ENCODE measurements at places on chromosomes 13 and 19. TPM values are rescaled to one million over a fixed set of nuclear protein-coding genes. Genes with fewer than 3 reads are reported as not detected.
A peak's percentile ranks its signal among the peaks of the same experiment; 100 is the strongest.

DNA sequence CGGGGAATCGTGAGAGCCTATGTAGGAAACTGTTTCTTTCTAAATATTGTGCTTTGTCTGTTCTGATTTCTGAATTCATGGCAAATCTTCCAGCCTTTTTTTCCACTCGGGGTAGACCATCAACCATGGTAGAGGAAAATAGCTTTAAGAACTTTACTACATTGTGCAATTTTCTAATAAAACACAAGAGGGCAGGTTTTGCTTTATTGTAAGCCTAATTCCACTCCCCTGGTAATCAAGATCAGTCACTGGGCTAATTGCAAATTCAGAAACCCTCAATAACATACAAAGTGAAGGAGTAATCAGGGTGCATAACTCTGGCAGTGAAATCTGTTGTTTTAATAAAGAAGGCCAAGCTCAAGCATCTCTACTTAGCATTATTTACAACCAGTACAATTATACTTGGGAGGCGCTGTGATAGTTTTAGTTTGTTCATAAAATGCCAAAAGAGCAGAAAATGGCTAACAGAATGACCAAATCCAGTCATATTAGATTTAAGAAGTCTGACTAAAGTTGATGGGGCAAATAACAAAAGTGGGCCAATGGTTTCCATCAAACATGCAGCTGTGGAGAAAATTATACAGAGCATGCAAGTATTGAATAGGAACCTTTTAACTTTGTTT, 43.8 kb downstream of the DCT start:
- H3K4me1 ChIP-seq = peaks cover 7% of the 10 kb centered on the region
- H3K27ac ChIP-seq = no peak overlapping the region
- H3K36me3 ChIP-seq = no peaks in the 10 kb centered on the region
- no peak overlapping the region for H3K4me3 ChIP-seq
- DNase-seq = peak; percentile 53

- no peaks in the 10 kb centered on the region for H3K4me1 ChIP-seq
- no peak overlapping the region for H3K27ac ChIP-seq
- no peaks in the 10 kb centered on the region for H3K27me3 ChIP-seq
- H3K36me3 ChIP-seq = peaks cover under 1% of the 10 kb centered on the region
- no peak overlapping the region for H3K4me3 ChIP-seq
Observed at GRCh38 chr19:32720216-32720935, 809 bp downstream of the TDRD12 start.

DNA sequence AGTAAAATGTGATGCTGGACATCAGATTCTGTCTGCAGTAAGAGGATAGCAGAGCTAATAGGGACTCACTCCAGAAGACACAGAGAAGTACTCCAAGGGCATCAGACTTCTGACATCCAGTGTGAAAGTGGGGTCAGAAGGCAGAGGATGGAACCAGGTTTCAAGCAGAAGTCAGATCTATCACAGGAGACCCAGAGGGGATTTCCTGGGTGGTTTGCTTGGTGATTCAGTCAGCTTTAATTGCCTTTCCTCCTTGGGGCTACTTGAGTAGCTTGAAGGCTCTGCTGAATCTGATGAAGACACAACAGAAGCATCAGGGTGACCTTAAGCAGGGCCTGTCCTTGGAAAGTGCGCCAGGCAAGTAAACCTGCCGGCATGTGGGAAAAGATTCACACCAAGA, 300.6 kb downstream of the COG6 start:
- H3K36me3 ChIP-seq = no peaks in the 10 kb centered on the region
- peak; percentile 40 for DNase-seq
- peaks cover 21% of the 10 kb centered on the region for H3K4me1 ChIP-seq
- H3K27me3 ChIP-seq = no peaks in the 10 kb centered on the region

Gene JOSD2
- total RNA-seq = 32.8 TPM

DNA sequence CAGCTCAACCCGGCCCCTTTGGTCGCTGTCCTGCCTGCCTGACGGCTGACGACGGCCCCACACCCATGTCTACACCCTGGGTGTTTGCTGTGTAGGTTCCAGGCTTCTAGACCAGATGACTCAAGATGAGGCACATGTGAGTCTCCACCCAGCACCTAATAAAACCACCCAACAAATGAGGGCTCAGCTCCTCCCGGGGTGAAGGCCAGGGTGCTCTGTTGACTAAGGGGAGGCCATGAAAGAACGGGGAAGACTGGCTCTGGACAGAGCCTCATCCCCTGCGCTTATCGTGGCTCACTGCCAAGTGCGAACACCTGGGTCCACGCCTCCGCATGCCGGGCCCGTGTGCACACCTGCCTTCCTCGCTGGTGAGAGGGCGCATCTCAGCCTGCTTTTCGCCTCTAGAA, 39.6 kb downstream of the COL4A2 start:
- DNase-seq = no peak
- H3K4me3 ChIP-seq = no peak overlapping the region
- H3K36me3 ChIP-seq = no peaks in the 10 kb centered on the region
- H3K27ac ChIP-seq = no peak overlapping the region
- H3K4me1 ChIP-seq = no peaks in the 10 kb centered on the region

- H3K27ac ChIP-seq = no peak overlapping the region
- no peak overlapping the region for H3K4me3 ChIP-seq
- H3K4me1 ChIP-seq = peaks cover 4% of the 10 kb centered on the region
- H3K36me3 ChIP-seq = peaks cover 33% of the 10 kb centered on the region
- DNase-seq = no peak
- no peaks in the 10 kb centered on the region for H3K27me3 ChIP-seq
Observed at GRCh38 chr13:32752997-32753606, 166.8 kb downstream of the PDS5B start.

Gene CEACAM16
- not detected for total RNA-seq

Gene RASIP1
- not detected for total RNA-seq

DNA sequence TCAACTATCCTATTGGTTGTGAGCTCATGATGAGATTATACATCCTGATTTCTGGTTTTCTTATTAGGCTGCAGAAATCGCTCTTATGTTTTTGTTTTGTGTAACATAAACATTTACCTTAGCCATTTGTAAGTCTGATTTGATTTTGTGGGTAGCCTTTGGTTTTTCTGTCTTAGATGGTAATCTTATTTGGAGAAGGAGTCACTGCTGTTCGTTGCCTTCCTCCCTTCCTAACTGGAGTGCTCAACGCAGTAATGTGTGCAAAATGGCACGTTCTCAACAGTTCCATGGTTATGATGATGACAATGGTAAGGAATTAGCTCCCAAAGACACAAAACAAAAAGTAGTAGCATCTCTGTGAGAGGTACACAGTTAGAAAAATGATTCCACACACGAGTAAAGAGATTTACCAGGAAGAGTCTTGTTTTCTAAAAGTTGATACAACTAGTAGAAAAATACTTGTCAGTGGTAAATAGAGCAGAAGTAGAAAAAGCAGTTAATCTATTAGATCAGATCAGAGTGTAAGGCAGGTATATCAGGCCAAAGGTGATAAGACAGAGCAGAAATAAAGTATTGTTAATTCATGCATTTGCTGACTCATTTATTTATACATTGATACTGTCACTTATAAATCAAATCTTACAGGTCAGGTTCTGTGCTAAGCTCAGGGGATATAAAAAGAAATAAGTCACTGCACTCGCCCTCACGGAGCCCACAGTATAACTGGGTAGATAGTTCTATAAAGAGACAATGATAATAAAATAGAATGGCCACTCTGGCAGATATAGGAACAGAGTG, 270.0 kb downstream of the NALCN start:
- H3K27ac ChIP-seq = no peak overlapping the region
- H3K4me1 ChIP-seq = peaks cover 4% of the 10 kb centered on the region
- no peaks in the 10 kb centered on the region for H3K36me3 ChIP-seq
- no peak for DNase-seq
- H3K27me3 ChIP-seq = peaks cover 2% of the 10 kb centered on the region

DNA sequence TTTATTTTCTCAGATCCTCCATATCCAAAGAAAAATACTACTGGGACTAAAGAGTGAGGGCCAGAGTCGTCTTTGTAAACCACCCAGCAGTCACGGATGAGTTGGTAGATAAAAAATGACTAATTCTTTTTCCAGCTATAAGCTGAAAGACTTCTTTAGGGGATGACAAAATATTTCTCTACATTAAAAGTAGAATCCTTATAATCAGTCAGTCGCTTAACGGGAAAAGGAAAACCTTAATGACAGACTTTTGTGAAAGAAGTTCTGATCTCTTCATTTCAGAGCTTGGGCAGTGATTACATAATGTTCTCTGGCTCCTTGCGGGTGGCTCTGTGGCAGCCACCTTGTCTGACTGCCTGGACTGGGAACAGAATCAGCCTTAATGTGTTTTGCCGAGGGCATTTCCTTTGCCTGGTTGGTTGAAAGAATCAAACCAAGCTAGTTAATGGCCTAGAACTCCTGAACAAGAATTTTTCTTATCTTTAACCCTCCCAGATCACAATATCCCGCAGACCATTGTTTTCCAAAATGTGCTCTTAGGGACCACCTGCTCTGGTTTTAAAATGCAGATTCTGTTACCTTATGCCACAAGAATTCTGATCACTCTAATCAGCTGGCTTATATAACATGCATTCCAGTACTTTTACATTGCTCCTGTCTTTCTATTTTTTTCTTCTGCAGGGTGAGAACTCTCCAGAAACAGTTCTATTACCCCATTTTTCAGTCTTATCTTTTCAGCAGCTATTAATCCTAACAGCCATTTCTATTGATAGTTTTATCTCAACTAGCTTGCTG, 2.5 kb downstream of the ITM2B start:
- H3K4me1 ChIP-seq = peaks cover 36% of the 10 kb centered on the region
- H3K4me3 ChIP-seq = peak overlapping the region; percentile 89
- peaks cover 3% of the 10 kb centered on the region for H3K36me3 ChIP-seq
- H3K27me3 ChIP-seq = no peaks in the 10 kb centered on the region
- peak overlapping the region; percentile 12 for H3K27ac ChIP-seq

DNA sequence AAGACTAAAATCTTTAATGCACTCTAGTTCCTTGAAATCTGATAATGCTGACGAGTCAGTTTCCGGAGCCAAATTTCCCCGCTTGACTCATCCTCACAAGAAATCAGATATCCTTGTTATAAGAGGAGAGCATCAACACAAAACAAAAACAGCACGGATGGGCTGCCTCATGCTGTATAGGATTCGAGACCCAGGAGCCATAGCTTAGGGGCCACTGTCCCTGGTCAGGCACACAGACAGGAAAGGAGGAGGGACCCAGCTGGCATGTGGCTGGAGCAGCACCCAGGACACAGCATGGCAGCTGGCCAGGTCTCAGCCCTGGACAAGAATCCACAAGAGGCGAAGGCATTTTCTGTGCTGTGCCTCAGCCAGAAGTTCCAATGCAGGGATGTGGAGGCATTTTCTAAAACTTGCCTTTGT, 110.2 kb upstream of the SPATA13 start:
- no peaks in the 10 kb centered on the region for H3K27me3 ChIP-seq
- no peaks in the 10 kb centered on the region for H3K4me1 ChIP-seq
- H3K4me3 ChIP-seq = no peak overlapping the region
- no peak for DNase-seq
- no peaks in the 10 kb centered on the region for H3K36me3 ChIP-seq
- no peak overlapping the region for H3K27ac ChIP-seq
